Activated CD8-positive, alpha-beta T cell treated with anti-CD3 and anti-CD28 coated beads for 36 hours (primary cell): ENCODE measurements at places on chromosomes 3 and 15.

DNA sequence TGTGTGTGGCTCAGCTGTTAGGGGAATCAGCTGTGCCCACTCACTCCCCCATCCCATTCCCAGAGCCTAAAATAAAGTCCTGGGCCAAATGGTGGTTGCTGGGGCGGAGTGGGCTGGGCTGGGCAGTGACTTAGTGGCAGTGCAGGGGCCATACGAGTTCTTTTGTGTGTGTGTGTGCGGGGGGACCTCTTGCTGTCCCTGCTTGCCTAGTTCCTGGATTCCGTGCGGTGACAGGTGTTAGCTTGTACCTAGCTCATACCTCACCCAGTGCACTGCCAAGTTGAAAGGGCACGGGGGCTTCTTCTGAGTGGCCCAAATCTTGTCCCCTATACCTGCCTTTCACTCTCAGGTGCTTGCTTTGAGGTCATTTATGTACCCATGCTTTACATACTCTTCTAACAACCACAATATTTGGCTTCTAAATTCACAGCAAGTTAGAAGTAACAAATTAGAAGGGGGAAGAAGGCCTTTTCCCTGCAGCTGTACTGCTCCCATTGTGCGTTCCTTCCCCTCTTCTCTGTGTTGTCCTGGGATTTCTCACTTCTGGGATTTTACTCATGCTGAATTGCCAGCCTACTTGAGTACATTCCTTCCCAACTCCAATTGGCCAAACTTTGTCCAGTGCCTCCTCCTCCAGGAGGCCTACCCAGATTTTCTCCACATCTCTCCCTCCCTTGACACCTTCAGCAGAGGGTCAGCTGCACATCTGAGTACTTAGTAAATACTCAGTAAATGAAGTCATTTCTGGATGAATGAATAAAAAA, 66.3 kb upstream of the POLG start:
- DNase-seq: no peak

- no peak for DNase-seq
These were observed 256.6 kb downstream of the ROBO2 start for GRCh38 chr3:77296527-77296926.

GRCh38 chr15:60620708-60621107, 141.8 kb upstream of the ICE2 start:
- no peak for DNase-seq

- no peak for DNase-seq
These were observed 136.9 kb downstream of the THSD4 start for GRCh38 chr15:71252044-71252739.

GRCh38 chr15:58241872-58242271, 103.7 kb downstream of the AQP9 start:
- no peak for DNase-seq

GRCh38 chr3:52253314-52254304, 8.1 kb downstream of the PPM1M start:
- DNase-seq: peak; percentile 96

DNA sequence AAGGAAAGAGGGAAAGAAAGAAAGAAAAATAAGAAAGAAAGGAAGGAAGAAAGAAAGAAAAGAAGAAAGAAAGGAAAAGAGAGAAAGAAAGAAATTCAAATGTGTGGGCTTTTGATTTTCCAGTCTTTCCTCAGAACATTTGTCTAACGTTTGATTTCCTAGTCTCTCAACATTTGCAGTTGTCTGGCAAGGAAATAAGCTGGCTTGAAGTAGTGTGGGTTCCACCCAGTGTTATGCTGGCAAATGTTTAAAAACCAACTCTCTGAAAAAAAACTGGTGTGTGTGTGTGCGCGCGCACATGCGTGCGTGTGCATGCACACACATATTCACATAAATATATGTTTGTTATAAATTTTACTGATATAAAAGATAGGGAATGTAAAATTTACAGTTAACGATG, 54.6 kb upstream of the C3orf49 start:
- no peak for DNase-seq

DNA sequence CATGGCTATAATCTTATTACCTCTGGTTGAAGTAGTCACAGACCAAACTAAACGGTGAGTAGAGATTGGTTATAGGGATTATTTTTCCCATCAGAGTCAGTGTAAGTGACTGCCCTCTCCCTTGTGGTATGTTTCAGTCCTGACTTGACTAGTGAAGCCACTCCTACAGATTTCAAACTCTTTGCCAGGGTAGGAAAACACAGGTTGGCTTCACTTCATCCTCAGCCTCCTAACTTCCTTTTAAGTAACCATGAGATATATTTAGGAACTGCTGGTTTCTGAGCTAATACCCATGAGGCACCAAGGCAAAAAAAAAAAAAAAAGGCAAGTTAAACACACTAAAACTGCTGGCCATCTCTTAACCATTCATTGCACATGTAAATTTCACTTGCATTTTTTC, 349.2 kb upstream of the MCTP2 start:
- DNase-seq: no peak

GRCh38 chr3:112011376-112011940, 12.7 kb downstream of the TAGLN3 start:
- DNase-seq: no peak

- no peak for DNase-seq
These were observed 51.7 kb downstream of the FAM174B start for GRCh38 chr15:92603743-92604470.

GRCh38 chr3:5053021-5053831, 68.9 kb upstream of the ARL8B start:
- no peak for DNase-seq

- no peak for DNase-seq
These were observed 10.4 kb upstream of the CLPX start for GRCh38 chr15:65195548-65195923.

GRCh38 chr15:92669432-92669831, 13.9 kb upstream of the FAM174B start:
- DNase-seq: no peak

- no peak for DNase-seq
These were observed 129.7 kb downstream of the NR2E3 start for GRCh38 chr15:71939981-71940588.

- no peak for DNase-seq
These were observed 188.5 kb downstream of the MAGI1 start for GRCh38 chr3:65850261-65850660.

DNA sequence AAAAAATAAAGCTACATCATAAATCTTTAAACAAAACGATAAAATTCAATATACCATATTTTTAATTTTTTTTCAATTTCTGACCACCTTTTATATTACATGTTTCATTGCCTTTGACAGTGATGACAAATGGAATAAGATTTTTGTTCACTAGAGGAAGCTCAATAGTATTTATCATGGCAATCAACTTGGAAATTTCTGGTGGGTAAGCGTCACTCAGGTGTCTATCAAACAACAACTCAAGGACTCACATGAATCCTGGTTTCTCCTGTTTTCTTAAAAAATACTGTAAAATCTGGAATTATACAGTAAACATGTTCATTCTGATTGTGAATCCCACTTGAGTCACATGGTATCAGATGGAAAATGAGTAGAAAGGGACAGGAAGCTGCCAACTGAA, 782.2 kb downstream of the OTOL1 start:
- no peak for DNase-seq

DNA sequence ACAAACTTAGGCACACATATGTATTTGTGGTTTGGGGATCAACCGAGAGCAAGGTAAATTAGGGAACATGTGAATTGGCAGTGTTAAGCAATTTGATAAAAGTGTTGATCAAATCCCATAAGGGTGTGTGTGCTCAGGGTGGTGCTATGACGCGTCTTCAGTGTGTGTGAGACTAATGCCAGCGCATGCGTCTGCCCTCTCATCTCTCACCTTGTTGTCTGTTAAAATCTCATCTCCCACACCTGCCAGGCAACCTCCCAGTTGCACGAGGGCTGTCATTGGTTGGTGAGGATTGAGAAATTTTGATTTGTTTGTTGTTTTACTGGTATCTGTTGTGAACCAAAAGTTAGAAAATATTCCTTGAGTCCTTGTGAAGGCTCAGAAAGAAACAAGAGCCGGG, 137.2 kb upstream of the ICE2 start:
- DNase-seq: no peak

DNA sequence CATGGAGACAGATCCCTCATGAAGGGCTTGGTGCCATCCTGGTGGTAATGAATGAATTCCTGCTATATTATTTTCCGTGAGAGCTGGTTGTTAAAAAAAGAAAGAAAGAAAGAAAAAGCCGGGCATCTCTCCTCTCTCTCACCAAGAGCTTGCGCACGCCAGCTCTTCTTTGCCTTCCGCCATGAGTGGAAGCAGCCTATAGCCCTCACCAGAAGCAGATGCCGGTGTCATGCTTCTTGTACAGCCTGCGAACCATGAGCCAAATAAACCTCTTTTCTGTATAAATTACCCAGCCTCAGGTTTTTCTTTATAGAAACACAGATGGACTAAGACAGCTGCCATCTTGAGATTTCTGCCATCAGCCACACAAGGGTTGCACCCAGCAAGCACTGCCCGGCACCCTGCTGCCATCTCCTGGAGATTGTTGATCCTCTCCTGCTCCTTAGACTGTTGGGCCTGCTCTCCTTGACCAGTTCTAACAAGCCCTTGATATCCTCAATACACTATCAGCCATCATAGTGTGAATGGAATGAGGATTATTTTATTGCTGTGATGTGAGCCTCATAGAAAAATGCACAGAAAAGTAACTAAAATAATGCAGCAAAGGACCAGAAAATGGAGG, 3.5 kb upstream of the AHSG start:
- peak; percentile 23 for DNase-seq

DNA sequence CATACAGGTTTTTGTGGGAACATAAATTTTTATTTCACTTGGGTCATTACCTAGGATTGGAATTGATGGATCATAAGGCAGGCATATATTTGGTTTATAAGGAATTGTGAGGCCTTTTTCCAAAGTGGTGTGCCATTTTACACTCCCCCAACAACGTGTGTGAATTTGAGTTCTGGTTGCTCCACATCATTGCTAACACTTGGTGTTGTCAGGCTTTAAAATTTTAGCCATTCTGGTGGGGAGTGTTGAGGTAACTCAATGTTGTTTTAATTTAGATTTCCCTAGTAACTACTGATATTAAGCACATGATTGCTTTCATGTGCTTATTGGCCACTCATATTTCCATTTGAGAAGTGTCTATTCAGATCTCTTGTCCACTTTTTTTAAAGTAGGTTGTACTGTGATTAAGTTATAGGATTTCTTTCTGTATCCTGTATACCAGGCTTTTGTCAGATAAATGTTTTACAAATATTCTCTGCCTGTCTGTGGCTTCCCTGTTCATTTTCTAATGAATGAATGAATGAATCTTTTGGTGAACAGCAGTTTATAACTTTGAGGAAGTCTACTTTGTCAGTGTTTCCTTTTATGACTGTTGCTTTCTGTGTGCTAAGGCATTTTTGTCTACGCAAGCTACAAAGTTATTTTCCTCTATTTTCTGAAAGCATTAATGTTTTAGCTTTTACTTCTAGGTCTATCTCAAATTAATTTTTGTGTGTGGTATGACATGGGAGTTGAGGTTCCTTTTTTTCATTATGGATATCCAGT, 17.9 kb upstream of the NR2C2 start:
- DNase-seq: no peak

DNA sequence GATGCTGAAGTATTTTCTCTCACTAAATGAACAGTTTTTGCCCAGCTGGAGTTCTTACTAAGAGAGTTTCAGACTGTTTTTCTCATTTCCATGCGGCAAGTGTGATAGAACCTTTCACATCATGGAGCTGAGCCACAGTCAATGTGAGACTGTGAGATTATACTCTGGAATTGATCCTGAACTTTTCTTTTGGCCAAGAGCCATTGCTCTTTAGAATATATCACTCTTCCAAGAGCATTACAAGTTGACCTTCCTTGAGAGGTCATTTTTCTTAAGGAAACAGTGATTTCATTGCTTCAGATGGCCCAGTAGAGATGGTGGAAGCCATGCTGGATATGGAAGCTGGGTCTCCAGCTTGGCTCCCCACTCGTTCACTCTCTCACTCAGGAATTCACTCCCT, 212.9 kb upstream of the UMPS start:
- DNase-seq: no peak

- DNase-seq: no peak
These were observed 8.7 kb downstream of the KIF7 start for GRCh38 chr15:89646416-89647141.

DNA sequence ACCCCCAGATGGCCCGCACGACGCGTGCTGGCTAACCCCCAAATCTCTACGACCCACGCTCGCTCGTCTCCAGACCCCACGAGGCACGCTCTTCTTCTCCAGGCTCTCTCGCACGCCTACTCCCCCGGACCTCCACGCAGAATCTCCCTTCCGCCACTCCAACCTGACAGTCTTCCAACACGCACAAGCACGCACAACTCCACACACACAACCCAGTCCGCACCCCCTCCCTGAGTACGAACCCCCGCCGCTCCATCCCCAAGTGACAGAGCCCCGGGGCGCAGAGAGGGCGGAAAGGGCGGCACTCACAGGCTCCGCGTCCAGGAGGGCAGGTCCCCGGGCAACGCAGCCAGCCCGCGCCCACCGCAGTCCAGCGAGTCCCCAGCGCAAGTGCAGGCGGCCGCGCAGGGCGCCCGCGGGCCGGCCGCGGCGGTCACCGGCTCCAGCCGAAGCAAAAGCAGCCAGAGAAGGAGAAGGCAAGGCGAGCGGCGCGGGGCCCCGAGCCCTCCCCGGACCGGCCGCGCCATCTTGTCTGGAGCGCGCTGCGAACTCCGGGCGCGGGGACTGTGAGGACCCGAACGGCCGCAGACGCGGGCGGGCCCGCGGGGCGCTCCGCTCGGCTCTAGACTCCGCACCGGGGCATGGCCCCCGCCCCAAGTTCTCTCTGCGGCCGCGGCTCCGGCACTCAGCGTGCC, 794 bp downstream of the LRIG1 start:
- peak; percentile 45 for DNase-seq

GRCh38 chr3:159418571-159419526, 569.8 kb upstream of the IL12A start:
- DNase-seq: no peak

DNA sequence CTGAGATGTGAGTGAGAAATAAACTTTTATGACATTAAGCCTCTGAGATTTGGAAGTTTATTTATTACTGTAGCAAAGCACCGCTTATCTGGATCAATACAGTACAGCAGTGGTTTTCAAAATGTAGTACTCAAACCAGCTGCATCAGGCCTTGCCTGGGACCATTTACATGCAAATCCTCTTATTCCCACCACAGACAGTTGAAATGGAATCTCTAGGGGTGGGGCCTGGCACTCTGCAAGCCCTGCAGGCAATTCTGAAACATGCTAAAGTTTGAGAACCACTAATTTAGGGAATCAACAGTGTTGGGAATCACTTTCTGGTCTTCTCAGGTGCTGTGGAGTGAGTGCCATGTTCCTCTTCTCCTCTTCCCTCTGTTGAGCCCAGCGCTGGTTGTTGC, 77.8 kb upstream of the TAMM41 start:
- no peak for DNase-seq

GRCh38 chr3:15630646-15631350, 29.3 kb downstream of the BTD start:
- peak; percentile 60 for DNase-seq

DNA sequence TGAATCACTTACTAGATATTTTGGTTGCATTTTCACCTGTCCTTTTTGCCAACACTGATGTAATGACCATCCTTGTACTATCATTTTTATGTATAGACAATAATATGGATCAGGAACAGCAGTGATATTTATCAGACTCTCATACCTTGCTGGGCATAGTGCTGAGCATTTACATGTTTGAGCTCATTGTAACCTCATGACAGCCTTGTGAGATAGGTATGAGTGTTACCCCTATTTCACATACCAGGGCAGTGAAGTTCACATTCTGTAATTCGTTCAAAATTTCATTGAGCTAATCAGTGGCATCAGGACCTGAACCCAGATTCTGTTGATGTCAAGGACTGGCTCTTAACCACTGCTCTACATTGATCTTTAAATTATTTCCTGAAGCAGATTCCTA, 221.5 kb upstream of the TBL1XR1 start:
- DNase-seq: no peak
